Gastroesophageal sphincter (tissue), 4 donors: ENCODE measurements at places on chromosomes 1 and 21. TPM values are rescaled to one million over a fixed set of nuclear protein-coding genes. Genes with fewer than 3 reads are reported as not detected.
A peak's percentile ranks its signal among the peaks of the same experiment; 100 is the strongest.

GRCh38 chr1:236699366-236699765, 13.1 kb downstream of the ACTN2 start:
- ATAC-seq = no peak

GRCh38 chr1:38547321-38547720, 312.3 kb downstream of the RRAGC start:
- no peak for ATAC-seq

DNA sequence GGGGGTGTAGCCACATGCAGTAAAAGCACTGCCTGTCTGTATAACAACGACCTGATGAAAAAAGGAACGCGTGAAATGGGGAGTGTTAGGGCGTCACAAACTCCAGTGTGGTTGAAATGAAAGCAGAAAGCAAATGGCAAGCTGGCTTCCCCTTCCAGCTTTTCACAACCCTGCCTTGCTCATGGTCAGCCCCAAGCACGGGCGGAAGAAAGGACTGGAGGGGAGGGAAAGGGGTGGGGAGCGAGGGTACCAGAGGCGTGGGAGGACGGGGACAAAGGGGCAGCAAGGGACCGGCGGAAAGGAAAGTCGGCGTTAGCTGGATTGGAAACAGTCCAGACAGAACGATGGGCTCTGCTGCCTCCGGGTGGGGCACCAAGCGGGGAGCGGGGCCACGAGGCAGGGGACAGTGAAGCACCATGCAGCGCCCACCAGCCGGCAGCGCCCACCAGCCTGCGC, 9.6 kb downstream of the VPS26C start:
- ATAC-seq = peak; percentile 50

- ATAC-seq = peak; percentile 14
Measured at GRCh38 chr1:184615301-184615700, 139.4 kb downstream of the EDEM3 start.

- peak; percentile 68 for ATAC-seq
Measured at GRCh38 chr1:9494936-9495758, 44.1 kb upstream of the SLC25A33 start.

- ATAC-seq = no peak
Measured at GRCh38 chr1:197521118-197521739, 253.2 kb downstream of the CRB1 start.

DNA sequence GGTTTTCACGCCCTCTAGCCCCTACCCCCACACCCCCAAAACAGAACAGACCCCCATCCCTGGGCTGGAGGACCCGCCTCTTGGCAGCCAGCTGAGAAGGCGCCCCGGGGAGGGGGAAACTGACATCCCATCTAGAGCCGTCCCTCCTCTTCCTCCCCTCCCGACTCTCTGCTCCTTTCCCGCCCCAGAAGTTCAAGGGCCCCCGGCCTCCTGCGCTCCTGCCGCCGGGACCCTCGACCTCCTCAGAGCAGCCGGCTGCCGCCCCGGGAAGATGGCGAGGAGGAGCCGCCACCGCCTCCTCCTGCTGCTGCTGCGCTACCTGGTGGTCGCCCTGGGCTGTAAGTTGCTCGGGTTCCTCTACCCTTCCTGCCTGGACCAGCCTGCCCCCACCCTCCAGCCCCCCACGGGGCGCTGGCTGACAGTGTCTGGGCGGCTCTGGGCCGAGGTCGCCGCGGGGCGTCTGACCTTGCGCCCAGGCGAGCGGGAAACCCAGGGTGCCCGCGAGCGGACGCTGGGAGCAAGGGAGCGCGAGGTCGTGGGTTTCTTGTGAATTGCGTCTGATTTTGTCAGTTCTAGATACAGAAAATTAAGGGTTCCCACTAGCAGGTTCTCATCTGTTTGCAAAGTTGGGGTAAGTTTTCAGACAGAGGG, 618 bp downstream of the JAM2 start:
- peak; percentile 77 for ATAC-seq

GRCh38 chr1:17739050-17739449, 16.1 kb upstream of the ACTL8 start:
- ATAC-seq = no peak

GRCh38 chr1:2391931-2392509, 379 bp downstream of the RER1 start:
- ATAC-seq = no peak

- ATAC-seq = peak; percentile 30
Measured at GRCh38 chr1:145997016-145997717, 788 bp upstream of the TXNIP start.

- no peak for ATAC-seq
Measured at GRCh38 chr21:31514598-31514997, 144.9 kb upstream of the SOD1 start.

DNA sequence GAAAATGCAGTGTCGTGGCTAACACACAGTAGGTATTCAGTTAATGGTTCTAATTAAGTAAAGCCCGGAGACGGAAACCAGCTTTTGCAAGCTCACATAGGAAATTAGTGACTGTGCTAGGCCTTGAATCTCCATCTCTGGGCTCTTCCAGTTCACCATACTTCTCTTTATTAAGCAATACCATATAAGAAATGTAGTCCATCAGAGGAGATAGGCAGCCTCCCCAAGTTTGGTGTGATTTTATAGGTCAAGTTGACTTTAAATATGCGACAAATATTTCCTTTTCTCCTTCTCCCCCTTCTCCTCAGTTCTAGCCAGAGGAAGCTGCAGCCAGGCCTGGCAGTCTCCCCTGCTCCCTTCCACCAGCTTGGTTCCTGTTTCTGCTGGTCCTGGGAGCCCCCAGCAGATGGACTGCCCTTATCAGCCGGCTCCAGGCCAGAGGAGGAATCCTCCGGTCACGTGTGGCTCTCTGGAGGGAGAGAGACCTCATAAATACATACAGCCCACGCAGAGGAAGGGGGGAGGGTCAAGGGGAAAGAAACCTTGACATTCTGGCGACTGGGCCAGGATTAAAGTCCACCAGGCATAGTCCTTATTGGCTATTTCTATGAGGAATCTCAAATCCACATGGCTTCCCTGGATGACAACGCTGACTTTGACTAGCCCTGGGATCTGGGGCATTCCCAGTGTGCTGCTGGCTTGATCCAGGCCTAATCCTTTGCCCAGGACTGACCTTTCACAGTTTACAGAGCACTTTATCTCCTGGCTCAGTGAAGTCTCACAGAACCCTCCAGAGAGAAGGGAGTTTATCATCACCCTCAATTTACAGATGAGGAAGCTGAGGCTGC, 115.1 kb upstream of the JUN start:
- no peak for ATAC-seq

DNA sequence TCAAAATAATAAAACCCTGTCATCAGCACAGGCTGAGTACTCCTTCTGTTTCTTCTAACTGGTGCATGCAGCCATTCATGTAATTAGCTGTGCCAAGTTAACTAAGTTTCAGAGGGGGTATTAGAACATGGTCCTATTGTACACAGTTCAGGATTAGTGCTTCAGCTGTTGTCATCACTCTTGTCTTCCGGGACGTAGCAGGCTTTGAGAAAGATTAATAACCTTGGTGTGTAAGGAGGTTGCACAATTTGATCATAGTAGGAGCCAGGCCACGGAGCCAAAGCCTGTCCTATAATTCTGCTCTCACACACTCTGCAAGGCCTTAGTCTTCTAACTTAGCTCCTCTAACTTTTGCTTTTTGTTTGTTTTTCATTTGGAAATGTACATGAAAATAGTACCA, 44.7 kb downstream of the PTGFRN start:
- peak; percentile 70 for ATAC-seq

GRCh38 chr1:7177438-7178146, 392.3 kb downstream of the CAMTA1 start:
- ATAC-seq = no peak

GRCh38 chr1:37514350-37515184, at the start of gene MEAF6:
Gene MEAF6, minus strand, starts transcription at chr1:37514766. Its CDS starts 20 bp downstream, at chr1:37514746.
- ATAC-seq = peak; percentile 98

- ATAC-seq = no peak
Measured at GRCh38 chr21:46299167-46299566, 13.0 kb downstream of the YBEY start.

- ATAC-seq = no peak
Measured at GRCh38 chr1:180144659-180145357, 9.9 kb upstream of the QSOX1 start.

DNA sequence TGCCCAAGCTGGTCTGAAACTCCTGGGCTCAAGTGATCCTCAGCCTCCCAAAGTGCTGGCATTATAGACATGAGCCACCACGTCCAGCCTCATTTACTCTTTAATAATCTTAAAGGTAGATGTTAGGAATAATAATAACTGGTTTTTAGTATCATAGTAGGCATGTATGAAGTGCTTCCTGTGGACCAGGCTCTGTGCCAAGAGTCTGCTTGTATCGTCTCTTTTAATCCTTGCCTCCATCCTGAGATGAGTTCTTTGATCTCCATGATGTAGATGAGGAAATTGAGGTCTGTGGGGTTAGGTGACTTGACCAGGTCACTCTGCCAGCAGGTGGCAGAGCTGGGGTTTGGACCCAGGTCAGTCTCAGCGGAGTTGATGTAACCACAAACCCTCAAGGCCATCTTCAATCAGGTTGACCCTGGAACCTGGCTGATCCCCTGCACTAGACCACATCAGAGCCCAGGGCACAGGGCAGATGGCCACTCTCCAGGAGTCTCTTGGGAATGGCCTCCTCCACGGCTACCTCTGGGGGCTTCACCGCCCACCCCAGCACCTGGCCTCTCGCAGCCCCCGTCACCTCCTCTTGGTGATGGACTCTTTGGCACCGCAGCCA, 11.3 kb downstream of the EFHD2 start:
- no peak for ATAC-seq

GRCh38 chr1:7646981-7647901, 123.9 kb upstream of the VAMP3 start:
- peak; percentile 40 for ATAC-seq

- ATAC-seq = no peak
Measured at GRCh38 chr1:198291036-198291435, 134.2 kb downstream of the NEK7 start.

DNA sequence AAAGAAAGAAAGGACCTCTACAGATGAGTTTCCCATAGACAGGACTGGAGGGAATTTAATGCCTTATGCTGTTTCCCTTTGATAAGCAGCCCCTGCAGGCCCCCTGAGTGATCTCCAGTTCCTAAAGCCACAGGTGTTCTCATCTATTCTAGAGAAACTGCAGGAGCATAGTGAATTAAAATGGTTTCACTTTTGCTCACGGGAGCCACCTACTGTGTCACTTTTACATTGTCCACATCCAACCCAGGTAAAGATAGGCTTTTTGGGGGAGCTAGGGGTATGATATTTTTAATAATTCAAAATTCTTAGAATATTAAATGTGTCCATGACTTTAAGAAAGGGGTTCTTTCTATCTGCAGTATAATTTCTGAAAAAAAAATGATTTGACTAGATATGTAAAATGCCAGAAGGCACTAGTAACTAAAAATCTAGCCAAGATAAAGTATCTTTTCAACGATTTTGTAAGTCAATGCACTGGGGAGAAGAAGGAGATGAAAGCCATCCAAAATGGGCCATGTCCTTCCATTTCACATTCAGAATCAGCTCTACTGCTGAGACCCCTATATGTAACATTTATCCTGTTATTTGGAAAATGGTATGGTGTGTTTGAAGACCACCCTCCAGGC, 267.3 kb upstream of the DUSP10 start:
- no peak for ATAC-seq

DNA sequence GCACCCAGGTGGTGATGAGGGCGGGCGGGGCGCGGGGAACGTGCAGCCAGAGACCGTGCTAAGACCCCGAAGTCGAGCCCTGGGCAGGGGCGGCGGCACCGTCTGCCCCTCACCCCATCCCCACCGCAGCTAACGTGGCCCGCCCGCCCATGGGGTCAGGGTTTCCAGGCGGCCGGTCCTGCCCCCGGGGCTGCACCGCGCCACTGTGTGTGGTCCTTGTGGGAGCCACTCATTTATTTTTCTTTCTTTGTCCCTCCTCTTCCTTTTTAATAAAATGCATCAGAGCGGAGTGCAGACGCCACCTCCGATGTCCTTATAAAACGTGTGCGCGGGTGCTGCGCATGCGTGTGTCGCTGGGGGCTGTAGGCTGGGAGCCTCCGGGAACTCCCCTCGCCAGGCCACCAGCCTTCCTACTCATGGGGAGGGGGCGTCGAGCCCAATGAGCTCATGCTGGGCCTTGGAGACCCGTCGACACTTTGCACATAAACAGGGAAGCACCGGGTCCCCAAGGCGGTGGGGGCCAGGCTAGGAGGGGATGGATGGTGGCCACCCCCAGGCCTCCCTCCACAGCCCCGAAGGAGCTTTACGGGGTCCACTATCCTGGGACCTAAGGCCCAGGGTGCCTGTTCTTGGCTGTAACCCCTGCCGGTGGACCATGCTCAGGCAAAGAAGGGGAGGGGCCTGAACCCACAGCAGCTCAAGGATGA, 59.9 kb downstream of the WNT9A start:
- ATAC-seq = peak; percentile 81

- ATAC-seq = no peak
Measured at GRCh38 chr1:18410407-18410806, 70.3 kb upstream of the KLHDC7A start.

GRCh38 chr1:181028196-181028595, 5.5 kb upstream of the STX6 start:
- ATAC-seq = no peak

- no peak for ATAC-seq
Measured at GRCh38 chr1:184322253-184322652, 64.6 kb upstream of the C1orf21 start.

DNA sequence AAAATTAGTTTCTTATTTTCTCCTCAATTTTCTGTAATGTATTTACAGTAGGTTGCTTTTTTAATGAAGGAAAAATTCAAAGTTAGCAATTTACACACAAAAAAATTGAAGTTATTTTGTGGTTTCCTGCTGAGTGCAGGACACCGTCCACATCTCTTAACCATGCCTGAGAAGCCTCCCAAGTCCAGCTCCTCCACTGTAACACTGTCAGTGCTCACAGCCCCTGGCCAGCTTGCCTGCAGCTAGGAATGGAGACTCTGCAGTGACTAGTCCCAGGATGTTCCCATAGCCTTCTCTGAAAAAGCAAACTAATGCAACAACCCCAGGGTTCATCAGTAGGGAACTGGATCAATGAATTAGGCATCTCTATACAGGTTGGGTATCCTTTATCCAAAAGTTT, 3.5 kb downstream of the A3GALT2 start:
- no peak for ATAC-seq

DNA sequence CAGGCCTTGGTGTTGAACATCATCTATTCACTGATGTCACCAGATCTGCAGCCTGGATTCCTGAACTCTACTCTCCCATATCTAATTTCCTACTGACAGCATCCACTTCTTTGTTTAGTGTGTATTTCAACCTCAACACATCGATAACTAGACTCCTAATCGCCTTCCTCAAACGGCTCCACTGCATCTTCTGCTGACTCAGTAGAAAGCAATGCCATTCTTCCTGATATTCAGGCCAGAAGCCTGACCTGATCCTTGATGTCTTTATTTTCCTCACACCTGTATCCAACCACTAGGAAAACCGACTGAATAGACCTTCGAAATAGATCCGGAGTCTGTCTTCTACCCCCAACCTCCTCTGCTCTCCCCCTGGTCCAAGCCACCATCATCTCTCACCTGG, 466.9 kb downstream of the PCP4 start:
- ATAC-seq = no peak

The ITGB2 gene
- 18.6 TPM for total RNA-seq

The LGR6 gene
- total RNA-seq = 0.12 TPM

The LCE3D gene
- total RNA-seq = not detected

The HPDL gene
- 0.35 TPM for total RNA-seq

The ERI3 gene
- 58.8 TPM for total RNA-seq

The OR2T33 gene
- not detected for total RNA-seq

The SOX13 gene
- total RNA-seq = 20.4 TPM

The NBPF6 gene
- not detected for total RNA-seq

The ITPKB gene
- total RNA-seq = 184 TPM

The CD53 gene
- total RNA-seq = 8.1 TPM

The LRRC71 gene
- 0.40 TPM for total RNA-seq

The DNASE2B gene
- total RNA-seq = not detected

The CHI3L2 gene
- total RNA-seq = 0.42 TPM

The SH3GLB1 gene
- 81.7 TPM for total RNA-seq

The PTCH2 gene
- total RNA-seq = 0.74 TPM

The AKR7A2 gene
- 59.4 TPM for total RNA-seq

The SLC45A1 gene
- total RNA-seq = 6.5 TPM

The PDXK gene
- total RNA-seq = 35.1 TPM

The PLA2G2F gene
- not detected for total RNA-seq
